ENCODE measurements at places on chromosomes 7 and 10.

DNA sequence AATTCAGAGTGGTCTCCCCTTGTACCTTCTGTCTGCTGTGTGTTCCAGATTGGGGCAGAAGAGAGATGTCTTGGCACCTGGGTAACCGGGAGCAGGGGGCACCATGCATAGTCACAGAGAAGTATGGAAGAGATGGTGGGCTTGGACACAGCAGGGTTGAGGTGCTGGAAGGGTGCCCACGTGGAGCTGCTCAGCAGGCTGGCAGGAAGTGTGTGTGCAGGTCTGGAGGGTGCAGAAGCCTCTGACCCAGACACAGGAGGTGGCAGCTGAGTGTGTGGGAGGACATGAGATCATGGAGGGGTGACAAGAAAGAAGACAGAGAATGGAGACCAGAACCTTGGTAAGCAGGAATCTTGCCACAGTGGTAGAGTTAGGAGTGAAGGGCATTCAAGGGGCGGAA, 42.3 kb upstream of the DUSP5 start:
- DNase-seq, result no peak

DNA sequence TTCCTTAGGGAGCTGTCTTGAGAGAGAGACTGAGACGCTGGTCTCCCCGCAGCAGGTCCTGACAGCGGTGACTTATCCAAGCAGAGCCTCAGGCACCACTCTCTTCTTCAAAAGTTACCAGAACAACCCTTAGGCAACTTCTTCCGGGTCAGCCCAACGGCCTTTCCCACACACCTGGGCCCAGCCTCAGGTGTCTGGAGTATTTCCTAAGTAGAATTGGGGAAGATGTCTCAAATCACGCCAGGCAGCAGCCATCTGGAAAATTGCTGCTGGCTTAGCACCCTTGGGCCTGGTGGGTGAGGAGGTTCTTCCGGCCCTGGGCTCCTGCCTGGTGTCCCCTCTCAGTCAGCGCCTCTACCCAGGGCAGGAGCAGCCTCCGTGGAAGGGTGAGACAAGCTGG, 80.4 kb upstream of the ANLN start:
- DNase-seq, result no peak

DNA sequence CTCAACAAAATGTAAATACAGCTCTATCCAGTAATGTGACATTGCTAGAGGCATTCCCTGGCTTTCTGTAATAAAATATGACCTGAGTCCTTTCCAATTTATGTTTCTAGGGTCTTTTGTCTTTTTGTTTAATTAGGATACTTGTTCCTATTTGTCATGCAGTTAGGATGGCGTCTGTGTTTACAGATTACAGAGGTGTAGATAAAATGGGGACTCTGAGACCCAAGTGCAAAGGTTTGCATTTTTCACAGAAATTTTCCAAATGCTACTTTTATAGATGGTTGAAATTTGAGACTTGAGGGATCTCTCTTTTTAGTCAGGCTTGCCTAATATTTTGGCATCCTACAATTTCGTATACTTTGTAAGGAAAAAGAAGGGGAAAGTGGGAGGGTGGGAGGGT, 332.4 kb downstream of the PTEN start:
- no peak for DNase-seq

GRCh38 chr10:86310702-86311101, 55.9 kb downstream of the GRID1 start:
- no peak for DNase-seq

- no peak for DNase-seq
Measured at GRCh38 chr10:95414016-95414830, 123.4 kb upstream of the PDLIM1 start.

GRCh38 chr7:105133358-105133757, 119.4 kb downstream of the KMT2E start:
- no peak for DNase-seq

- no peak for DNase-seq
Measured at GRCh38 chr7:112985377-112985987, 101.1 kb downstream of the GPR85 start.

DNA sequence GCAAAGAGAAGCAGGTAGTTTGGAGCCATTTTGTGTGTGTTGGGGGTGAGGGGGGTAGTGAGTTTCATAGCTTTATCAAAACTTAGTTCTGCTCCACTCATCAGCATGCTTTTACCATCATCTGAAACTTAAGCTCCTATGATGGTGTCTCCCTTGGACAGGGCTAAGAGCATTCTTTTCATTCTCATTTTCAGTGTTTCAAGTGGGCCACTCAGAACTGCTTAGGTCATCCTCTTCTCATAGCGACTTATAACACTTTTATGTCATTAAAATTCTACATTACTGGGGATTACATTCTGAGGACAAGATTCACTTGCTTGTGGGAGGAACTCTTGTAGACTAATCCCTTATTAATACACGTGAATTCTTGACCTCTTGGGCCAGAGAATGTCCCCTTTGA, 649.4 kb downstream of the SUGCT start:
- DNase-seq, result no peak

- no peak for DNase-seq
Measured at GRCh38 chr7:111578754-111579153, 16.5 kb upstream of the IMMP2L start.

GRCh38 chr10:123808286-123808685, 83.3 kb downstream of the CPXM2 start:
- DNase-seq, result no peak

DNA sequence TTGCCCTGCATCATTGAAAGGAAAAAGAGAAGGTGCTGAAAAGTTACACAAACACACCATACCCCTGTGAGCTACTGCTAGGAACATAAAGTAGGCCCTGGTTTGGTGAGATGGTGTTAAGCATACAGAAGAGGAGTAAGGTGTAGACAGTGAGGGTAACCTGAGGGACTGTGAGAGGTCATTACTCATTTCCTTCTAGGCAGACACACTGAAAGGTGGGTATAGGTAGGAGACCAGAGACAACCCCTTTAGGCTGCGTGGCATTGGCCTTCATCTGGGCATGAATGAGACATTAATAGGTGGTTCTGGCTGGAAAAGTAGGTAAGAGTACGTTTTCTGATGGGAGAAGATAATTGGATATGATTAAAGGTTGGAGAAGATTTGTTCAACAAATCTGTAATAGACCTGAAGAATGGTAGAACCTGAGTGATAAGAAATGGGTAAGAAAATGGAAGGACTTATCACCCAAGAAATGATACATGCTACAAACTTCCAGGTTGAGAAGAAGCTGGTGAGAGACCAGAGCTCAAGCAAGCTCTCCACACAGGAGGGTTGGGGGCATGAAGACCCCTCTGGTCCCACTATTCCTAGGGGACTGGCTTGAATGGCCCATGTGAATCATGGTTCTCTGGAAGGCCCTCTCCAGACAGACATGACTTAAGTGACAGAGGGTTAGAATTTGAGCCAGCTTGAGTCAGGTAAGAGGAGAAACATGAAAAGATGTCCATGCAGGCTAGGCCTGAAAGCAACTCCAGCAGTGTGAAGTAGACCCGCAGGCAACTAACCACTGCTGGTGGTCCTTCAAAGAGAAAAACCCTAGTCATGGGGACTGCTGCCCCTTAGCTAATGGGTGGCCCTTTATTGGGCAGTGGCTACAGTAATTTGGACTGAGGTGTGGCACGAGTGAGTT, 3.8 kb downstream of the COMTD1 start:
- no peak for DNase-seq

DNA sequence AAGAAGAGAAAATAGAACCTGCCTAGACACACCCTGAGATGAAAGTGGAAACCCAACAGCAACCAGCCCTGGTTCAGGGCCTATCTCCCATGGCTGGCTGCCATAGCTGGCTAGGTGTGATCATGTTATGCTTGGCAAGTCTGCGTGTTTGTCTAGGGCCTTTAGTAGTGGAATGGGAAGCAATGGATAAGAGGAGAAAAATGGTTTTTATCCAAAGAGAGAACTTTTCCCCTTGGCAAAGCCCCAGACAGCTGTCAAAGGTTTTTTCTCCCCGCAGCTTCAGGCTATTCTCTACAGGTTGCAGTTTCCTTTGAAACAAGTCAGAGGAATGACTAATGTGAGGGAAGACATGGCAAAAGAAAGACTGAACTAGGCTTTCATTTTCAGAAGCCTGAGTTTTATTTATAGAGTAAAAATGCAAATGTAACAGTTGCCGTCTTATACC, 161.5 kb downstream of the SEMA3D start:
- DNase-seq, result no peak

DNA sequence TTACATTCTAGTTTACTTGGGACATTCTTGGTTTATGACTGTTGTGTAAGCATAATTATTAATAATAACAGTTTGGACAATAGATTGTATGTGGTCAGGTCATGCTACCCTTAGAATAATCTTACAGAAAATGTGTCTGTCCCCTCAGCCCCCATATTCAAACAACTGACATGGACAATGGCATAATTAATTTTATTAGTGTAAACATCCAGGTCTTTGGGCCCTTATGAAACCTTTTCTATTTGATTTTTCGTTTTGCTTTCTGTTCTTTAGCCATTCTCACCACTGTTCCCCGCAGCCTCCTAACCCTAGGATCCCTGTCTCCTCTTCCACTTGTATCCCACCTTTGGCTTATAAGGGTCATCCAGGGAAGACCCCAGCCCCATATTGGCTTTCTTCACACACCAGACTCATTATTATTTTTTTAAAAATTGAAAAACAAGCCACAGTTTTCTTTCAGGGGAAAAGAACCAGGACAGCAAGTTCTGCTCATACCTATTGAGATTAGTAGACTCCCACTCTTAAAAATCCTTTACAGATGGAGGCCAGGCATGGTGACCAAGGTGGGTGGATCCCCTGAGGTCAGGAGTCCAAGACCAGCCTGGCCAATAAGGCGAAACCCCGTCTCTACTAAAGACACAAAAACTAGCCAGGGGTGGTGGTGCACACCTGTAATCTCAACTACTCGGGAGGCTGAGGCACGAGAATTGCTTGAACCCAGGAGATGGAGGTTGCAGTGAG, 11.5 kb downstream of the VIM start:
- DNase-seq, result no peak

- DNase-seq, result peak; percentile 2
Measured at GRCh38 chr10:107649249-107649648, 484.7 kb upstream of the SORCS1 start.

DNA sequence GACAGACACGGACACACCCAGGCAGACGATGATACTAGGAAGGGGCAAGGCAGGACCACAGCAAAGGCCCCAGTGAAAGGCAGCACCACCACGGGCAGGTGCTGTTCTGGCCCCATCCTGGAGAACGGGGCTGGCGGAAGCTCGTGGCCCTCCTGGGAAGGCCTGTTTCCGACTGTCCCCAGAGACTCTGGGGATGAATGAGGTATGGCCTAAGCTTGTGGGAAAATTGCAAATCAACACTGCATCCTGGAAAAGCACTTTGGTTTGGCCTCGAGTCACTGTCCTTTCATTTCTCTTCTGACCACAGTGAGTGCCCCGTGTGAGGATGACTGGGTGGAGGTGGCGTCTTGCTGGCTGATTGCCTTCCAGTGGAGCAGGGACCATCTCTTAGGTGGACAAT, 81.6 kb upstream of the ANLN start:
- no peak for DNase-seq

DNA sequence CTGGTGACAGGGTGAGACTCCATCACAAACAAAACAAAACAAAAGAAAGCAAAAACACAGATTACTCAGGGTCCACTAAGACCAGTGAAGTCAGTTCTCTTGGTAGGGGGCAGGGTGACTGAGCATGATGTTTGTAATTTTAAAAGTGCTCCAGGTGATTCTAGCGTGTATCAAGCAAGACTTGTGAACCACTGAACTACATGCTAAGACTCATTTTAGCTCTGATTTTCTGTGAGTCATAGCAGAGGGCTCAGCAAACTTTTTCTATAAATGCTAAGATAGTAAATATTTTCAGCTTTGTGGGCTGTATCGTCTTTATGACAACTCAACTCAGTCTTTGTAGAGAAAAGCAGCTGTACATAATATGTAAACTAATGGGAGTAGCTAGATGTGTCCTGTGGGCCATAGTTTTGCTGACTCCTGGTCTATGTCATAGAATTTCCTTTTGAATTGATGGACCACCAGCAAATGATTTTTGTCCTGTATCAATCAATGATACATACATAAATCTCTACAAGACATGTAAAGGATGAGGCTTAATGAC, 141.3 kb downstream of the CFTR start:
- no peak for DNase-seq

GRCh38 chr10:63866747-63867140, 345.5 kb downstream of the REEP3 start:
- DNase-seq, result no peak

GRCh38 chr7:84177758-84178412, 16.7 kb downstream of the SEMA3A start:
- DNase-seq, result no peak

DNA sequence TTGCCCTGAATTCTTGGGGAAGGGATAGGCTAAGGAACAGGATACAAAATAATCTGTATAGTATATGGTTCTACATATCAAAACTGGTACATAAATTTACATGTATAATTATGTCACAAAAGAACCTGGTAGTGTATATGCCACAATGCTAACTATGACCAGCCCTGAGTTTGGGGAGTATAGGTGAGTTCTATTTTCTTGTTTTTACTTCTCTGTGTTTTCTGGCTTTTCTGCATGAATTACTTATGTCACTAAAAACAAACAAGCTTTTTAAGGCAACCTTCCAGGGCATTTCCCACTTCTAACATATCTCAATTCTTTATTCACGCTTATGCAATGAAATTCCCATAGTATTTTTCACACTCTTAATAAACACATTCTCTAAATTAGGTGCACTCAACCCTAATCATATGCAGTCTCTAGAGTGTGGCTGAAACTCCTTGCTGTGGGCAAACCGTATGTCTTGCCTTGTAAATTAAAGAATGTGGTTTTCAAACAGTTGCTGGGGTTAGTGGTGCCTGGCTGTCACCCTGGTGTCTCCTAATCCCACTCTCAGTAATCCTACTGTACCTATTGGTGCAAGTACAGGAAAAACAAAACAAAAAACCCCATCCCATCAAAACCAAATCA, 14.0 kb upstream of the INSIG1 start:
- DNase-seq, result no peak

- no peak for DNase-seq
Measured at GRCh38 chr10:130039141-130039540, 71.5 kb downstream of the C10orf143 start.

GRCh38 chr7:106312099-106312871, 27.5 kb upstream of the NAMPT start:
- no peak for DNase-seq

DNA sequence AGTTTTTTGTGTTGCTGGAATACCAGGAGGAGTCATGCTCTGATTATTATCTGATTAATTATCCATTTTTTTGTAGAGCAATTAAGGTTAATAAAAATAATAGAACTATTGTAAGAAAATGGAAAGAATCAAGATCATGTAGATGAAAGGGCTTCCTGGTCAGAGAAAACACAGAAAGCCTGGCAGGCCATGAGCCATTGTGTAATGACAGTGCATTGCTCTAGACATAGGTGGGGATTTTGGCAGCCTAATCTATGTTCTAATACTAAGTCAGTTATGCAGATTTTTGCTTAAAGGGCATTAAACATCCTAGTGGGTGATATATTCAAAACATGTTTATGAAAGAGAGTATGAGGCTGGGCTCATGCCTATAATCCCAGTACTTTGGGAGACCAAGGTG, 198.2 kb downstream of the PPP1R9A start:
- DNase-seq, result no peak

DNA sequence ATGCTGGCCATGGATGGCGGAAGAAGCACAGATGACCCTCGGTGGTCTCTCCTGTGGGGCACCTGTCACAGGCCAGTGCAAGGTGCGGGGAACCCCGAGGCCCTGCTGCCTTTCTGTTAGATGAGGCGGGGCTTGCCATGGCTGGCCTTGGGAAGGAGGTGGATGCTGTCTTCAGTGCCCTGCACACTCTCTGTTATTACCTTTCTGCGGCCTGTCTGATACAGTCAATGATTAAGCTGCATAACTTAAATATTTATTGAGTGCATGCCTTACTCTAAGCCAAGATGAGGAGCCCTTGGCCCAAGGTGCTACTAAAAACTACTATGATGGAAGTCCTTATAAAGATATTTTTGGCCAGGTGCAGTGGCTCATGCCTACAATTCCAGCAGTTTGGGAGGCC, 36.7 kb upstream of the MNX1 start:
- no peak for DNase-seq
